ENCODE measurements at places on chromosomes 5 and 9. TPM values are rescaled to one million over a fixed set of nuclear protein-coding genes. Genes with fewer than 3 reads are reported as not detected.

DNA sequence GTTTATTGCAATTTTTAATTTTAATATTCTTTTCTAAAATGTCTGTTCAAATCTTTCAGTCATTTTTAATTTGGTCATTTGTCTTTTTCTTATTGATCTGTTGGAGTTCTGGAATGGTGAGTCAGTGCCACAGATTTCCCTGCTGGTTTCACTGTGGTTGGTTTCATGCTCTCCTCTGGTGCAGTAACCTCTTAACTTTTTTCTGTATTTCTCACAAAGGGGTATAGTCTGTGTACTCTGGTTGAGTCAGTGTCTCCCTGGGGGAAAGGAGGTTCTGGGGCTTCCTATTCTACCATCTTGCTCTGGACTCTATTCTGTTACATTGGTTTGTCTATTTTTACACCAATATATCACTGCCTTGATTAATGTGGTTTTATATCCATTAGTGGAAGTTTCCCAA lies 178.8 kb downstream of the CSNK1G3 start:
- no peak for DNase-seq

GRCh38 chr5:71996789-71997188 lies 110.5 kb upstream of the MAP1B start:
- DNase-seq, result no peak

DNA sequence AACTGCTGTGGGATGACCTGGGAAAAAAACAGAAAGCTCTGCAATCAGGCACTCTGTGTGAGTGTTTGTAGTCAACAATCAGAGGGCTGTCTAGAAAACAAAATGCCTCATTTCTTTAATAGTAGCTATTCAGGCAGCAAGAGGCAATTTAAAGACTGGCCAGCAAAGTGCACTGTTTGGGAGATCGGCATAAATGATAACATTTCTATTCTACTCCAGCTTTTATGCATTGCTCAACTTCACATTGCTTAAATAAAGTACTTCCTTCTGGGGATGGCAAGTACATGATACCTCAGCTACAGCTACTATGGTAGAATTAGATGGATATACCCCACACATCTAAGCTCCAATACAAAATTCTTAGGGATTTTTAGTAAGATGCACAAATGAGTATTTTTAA lies 193.1 kb downstream of the DCP2 start:
- no peak for DNase-seq

DNA sequence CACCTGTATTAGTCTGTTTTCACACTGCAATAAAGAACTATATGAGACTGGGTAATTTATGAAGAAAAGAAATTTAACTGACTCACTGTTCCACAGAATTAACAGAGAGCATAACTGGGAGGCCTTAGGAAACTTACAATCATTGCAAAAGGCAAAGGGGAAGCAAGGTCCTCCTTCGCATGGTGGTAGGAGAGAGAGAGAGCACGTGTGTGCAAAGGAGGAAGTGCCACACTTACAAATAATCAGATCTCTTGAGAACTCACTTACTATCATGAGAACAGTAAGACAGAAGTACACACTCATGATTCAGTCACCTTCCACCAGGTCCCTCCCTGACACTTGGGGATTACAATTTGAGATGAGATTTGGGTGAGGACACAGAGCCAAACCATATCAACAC lies 258.7 kb downstream of the TRIM32 start:
- no peak for DNase-seq

DNA sequence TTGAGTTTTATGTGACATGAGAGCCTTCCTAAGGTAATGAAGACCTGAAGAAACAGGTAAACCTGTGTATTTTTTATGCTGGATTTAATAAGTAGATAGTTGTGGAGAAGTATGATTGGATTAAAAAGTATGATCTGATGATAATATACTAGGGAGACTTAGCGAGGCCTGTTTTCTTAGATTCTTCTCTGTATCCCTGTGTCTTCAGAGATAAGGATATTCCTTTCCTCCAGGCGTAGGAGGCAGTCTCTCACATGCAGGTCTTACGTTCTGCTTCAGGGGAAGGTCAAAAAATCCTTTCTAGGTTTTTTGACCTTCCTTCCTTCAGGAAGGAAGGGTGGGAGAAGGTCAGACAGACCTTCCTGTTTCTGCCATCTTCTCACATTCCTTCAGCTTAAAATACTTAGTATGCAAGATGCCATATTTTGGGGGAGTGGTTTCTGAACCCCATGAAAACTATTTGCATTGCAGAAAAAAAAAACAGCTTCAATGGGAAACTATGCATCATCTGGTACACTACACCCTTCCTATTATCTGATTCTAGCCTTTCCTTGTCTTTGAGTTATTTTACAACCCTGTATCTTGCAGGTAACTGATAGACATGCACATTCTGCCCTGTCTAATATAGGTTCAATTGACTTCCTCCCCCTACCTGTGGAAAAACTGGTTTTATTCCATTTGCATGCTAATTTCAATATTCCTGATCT lies 57.3 kb upstream of the ZNF608 start:
- no peak for DNase-seq

- no peak for DNase-seq
Observed at GRCh38 chr5:120988941-120989340, 524.8 kb downstream of the PRR16 start.

- DNase-seq, result peak; percentile 49
Observed at GRCh38 chr5:151221574-151221973, 2.3 kb downstream of the CCDC69 start.

- no peak for DNase-seq
Observed at GRCh38 chr9:130535818-130536521, 43.4 kb upstream of the FUBP3 start.

- no peak for DNase-seq
Observed at GRCh38 chr5:173317091-173317730, 11.0 kb downstream of the STC2 start.

- DNase-seq, result no peak
Observed at GRCh38 chr5:149820536-149821510, 90.7 kb downstream of the PPARGC1B start.

- DNase-seq, result no peak
Observed at GRCh38 chr5:179238628-179238970, 106.7 kb downstream of the ADAMTS2 start.

GRCh38 chr5:131005963-131006684 lies 158.9 kb downstream of the HINT1 start:
- DNase-seq, result no peak

DNA sequence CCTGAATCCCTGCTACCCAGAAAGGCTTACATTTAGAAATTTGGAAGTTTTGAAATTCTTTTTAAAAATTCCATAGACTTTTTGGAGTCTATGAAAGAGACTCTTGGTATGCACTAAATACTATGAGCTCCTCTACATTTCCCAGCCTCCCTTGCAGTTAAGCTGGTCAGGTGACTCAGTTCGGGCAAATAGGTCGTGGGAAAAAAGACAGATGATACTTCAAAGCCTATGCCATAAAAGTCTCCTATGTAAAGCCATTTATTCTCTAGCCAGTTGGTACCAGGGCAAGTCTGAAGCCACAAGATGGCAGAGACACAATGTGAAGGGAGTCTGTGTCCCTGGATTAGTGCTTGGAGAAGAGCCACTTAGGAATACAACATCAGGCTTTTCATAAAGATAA lies 101.8 kb downstream of the BOD1 start:
- DNase-seq, result no peak

DNA sequence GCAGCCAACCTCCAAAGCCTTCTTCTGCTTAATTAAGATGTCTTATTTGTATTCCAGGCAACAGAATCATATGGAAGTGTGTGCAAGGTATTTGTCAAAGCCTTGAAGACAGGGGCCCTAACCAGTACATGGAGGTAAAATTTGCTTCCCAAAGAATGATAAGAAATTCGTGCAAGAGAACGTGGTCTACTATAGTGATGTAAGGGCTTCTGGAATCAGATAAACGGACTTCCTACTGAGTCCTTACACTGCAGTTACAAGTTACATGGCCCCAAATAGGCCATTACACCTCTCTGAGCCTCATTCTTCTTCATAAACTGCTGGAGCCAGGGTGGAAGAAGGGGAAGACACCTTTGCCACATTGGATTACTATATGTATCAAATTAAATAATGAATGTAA lies 15.9 kb upstream of the ISOC1 start:
- DNase-seq, result no peak

- DNase-seq, result no peak
Observed at GRCh38 chr5:155480731-155481131, 467.2 kb downstream of the KIF4B start.

- DNase-seq, result no peak
Observed at GRCh38 chr5:142612494-142613270, 73.2 kb downstream of the FGF1 start.

- DNase-seq, result no peak
Observed at GRCh38 chr5:45691656-45692055, 4.5 kb downstream of the HCN1 start.

DNA sequence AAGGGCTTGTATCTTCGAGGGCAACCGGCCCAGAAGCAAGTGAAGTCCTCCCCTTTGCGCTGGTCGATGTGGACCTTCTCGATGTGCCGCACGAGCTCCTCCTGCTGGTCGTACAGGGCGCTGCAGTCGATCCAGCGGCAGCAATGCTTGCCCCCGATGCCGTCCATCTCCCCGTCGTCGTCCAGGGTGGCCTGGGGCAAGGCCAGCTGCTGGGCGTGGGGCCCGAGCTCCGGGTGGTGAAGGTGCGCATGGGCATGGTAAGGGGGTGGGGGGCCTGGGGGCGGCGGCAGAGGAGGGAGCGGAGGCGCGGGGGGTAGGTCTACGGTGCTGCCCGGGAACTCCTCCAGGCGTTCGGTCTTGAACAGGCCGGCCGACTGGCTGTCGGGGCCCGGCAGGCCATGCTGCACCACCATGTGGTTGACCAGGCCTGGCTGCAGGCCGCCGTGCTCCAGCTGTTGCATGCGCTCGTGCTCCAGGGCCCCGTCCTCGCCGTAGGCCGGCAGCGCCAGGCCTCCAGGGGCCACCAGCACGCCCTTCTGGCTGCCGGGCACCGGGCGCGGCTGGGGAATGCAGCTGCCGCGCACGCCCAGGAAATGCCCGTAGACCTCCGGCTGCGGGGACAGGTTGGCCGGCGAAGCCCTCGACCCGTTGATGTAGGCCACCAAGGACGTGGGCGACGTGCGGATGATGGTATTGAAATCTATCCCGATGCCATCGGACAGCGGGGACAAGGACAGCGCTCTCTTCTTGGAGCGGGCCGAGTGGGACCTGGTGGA lies 181.8 kb downstream of the GLIS3 start:
- DNase-seq, result peak; percentile 62

DNA sequence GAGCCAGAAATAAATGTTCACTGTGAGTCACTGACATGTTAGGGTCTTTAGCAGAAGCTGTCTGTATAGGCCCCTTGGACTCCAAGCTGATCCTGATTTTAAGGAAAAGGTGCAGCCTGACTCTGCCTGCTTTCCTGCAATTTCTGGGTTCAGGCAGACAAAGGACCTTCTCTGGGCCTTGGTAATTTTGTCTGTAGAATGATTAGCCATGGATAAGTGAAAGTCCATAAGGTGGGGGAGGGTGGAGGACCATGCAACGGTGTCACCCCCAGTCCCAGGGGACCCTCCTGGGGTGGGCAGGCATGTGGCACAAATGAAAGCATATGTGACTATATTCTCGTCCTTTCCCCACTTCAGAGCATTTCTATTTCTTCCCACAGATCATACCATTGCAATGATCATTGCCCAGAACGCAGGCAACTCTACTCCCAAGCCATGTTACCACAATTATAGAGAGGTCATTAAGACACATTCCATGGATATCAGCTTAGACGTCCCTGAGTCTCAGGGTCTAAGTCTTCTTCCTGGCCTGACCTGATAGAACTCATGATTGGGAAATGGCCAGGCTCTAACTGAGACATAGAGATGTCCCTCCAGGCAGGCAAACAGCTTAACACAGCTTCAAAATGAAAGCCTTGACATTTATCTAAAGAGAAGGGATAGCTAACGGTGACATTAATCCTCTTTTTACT lies 157.9 kb upstream of the ALDH1B1 start:
- DNase-seq, result no peak

DNA sequence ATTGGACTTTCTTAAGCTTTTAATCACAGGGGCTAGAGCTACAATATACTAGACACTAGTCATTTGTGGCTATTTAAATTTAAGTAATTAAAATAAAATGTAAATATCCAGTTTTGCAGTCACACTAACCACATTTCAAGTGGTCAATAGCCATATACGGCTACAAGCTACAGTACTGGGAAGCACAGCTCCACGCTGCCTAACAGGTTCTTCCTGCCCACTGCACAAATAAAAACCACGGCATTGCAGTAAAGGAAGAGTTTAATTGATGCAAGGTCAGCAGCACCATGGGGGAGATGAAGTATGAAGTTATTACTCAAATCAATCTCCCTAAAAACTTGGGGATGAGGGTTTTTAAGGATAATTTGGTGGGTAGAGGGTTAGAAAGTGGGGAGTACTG lies 134.1 kb downstream of the LURAP1L start:
- no peak for DNase-seq

- DNase-seq, result no peak
Observed at GRCh38 chr5:59342181-59342580, 551.3 kb downstream of the PDE4D start.

DNA sequence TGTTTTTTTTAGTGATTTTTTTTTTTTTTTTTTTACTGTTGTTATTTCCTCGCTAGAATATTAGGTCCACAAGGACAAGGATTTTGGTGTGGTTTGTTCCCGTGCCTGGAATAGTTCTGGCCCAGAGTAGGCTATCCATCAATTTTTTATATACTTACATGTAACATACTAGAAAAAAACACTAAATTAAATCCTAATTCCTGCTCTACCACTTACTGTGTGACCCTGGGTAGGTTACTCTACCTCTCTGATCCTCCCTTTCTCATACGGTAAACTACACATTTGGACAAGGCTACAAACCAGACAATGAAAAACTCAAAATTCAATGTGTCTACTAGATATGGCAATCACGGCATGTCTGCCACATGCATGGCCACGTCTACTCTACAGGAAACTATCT lies 141.3 kb upstream of the ABCA1 start:
- DNase-seq, result no peak

DNA sequence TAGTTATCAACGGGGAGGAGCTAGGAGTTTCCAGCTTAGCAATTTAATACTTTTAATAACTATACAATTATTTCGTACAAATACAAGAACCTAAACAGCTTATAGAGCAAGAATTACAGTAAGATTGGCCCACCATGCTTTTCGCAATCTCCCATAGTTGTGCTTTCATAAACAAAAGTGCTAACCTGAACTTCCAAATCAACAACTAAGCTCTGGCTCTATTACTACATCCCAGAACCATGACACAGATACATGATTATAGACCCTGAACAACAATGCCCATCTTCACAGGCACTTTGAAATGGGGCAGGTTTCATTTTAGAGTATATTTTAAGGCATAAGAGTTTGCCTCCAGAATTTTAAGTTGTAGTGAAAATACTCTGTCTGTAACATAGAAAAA lies 203.5 kb downstream of the DMRTA1 start:
- no peak for DNase-seq

GRCh38 chr5:175211956-175212756 lies 231.8 kb downstream of the DRD1 start:
- no peak for DNase-seq

- peak; percentile 21 for DNase-seq
Observed at GRCh38 chr5:149037817-149038216, 25.0 kb downstream of the SH3TC2 start.

Gene C5orf58
- not detected for total RNA-seq

Gene GIN1
- total RNA-seq, result 13.0 TPM

Gene BTNL3
- total RNA-seq, result not detected

Gene CCDC192
- total RNA-seq, result not detected

Gene SH3PXD2B
- total RNA-seq, result 1.1 TPM

Gene DOLK
- 2.7 TPM for total RNA-seq

Gene SPATA31A3
- not detected for total RNA-seq

Gene HTR4
- not detected for total RNA-seq

Gene FGF1
- not detected for total RNA-seq

Gene TMEM215
- total RNA-seq, result not detected

Gene GRIN3A
- not detected for total RNA-seq

Gene IL13
- total RNA-seq, result 0.49 TPM

Gene LHX6
- total RNA-seq, result not detected
